NCI-H1105 (cell line): ENCODE measurements at places on chromosomes 1 and 21.
A peak's percentile ranks its signal among the peaks of the same experiment; 100 is the strongest.

DNA sequence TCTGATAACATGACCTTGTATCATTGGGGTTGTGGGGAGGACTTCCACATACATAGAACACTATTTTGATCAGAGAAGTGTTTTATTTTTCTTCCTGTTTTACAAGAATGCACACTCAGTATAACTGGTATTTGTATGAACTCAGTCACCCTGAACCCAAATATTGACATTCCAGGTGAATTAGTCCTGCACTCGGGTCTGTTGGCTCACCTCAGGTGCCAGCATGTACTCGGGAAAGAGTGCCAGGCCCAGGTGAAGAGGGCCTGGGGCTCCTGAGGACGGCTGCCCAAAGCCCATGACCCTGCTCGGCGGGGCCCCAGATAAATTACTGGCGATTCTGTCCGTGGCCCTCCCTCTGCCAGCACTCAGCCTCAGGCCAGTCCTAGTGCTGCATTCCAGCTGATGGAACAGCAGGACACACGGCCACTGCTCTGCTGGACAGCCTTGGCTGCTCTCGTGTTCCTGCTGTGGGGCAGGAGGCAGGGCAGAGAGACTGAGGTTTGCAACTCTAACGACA, 75.4 kb upstream of the TMPRSS2 start:
- no peak for DNase-seq

- no peak for DNase-seq
Observed at GRCh38 chr1:198118134-198118533, 38.7 kb upstream of the NEK7 start.

DNA sequence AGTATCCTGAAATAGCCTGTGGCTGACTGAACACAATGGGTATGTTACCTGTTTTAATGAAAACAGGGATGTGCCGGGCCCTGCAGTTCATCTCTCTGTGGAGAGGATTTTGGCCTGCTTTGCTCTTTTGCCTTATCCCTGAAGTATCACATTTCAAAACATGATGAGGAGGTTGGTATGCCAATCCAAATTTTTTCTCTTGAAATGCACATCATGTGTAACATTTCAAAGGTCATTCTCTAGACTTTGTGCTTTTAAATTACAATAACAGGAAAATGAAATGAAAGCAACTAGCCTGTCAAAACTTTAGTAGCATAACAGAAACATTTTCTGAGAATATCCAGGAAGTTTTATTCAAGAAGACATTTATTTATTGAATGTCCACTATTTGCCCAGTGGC, 118.9 kb downstream of the SLC44A5 start:
- no peak for DNase-seq

DNA sequence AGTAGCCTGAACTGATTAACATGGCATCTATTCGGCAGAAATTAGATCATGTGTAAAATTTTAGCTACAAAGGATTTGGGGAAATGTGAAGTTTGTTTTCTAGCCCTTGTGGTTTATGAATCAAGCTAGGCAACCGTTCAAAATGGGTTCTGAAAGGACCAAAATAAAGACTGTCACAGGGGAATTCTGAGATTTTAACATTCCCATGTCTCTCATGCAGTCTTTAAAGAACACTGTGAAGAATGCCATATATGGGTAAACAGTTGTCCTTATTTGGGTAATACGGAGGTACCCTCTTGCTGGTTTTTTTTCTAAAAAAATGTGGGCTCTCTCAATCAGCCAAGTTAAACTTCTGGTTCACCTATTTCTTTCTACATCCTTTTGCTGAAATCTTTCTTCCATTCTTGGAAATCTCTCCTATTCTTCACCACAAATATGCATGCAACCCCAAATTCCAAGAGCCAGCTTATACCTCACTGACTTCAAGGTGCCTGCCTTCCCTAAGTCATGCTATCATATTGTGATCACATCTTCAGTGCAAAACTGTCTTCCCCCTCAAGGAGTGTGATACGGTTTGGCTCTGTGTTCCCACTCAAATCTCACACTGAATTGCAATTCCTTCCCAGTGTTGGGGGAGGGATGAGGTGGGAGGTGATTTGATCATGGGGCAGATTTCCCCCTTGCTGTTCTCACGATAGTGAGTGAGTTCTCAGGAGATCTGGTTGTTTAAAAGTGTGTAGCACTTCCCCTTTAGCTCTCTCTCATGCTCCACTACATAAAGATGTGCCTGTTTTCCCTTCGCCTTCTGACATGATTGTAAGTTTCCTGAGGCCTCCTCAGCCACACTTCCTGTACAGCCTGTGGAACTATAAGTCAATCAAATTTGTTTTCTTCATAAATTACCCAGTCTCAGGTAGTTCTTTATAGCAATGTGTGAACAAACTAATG, 308.7 kb downstream of the TTLL7 start:
- DNase-seq: no peak

GRCh38 chr1:51264451-51264850, 28.4 kb downstream of the RNF11 start:
- DNase-seq: no peak

- no peak for DNase-seq
Observed at GRCh38 chr1:209924390-209924789, 13.6 kb upstream of the SYT14 start.

DNA sequence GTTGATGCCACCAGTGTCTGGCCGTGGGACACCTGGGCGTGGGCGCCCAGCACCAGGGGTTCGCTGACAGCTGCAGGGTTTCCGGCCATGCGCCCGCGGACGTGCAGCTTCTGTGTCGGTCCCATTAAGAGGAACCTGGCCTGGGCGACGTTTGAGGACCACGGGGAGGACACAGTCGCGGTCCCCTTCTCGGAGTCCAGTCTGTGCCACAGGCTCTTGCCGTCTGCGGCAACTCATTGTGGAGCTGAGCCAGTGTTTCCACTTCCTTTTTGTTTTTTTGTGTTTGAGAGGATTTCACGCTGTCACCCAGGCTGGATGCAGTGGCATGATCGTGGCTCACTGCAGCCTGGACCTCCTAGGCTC, 1.6 kb upstream of the C1orf159 start:
- no peak for DNase-seq

DNA sequence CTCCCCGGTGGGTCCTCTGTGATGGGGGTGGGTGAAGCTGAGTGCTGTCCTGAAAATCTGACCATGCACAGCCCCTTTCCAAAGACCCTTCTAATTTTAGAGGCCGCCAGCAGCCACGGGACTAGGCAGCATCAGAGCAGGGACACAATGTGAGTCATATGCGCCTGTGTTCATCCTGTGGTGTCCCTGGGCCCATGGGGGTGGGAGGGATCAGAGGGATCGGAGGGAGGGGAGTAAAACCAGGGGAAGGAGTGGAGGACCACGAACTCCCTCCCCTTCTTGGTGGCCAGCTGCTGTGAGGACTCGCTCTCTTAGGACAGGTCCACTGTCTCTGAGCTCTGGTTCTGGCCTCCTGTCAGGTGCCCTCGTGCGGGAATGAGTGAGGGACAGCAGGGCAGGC, 61.5 kb downstream of the ADARB1 start:
- no peak for DNase-seq

DNA sequence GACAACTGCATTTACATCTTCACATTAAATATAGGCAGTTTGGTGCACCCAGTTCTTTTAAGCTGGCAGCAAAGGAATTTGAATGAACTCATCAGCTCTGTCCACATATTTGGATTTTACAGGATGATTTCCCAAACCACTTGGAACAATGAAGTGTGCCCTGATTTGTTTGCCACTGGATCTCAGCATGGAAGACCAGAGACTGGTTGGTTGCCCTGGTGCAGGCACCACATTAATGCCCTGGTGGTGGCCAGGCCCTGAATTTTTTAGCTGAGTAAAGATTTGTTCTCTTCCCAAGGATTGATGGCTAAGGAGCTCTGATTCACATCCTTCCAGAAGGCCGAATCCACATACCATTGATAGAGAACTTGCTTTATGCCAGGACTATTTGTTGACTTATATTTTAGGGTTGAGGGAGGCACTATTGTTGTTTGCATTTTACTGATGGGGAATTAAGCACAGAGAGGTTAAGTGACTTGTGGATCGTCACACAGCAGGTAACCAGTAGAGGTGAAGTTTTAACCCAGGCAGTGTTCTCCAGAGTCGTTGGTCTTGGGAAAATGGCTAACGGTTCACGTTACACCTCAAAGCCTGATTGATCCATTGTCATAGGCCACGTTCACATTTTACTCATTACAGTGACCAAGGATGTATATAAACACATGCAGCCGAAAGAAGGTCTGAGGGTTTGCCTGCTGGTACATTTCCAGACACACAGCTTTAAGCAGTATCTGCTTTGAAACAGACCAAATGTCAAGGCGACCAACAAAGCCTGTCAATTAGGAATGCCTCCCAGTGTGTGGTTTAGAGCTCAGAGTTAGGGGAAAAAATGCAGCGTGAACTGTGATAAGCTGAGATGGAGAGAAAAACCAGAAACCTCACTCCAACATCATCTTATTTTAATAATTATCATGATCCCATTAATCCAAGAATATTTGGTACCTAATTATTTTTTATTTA, 50.7 kb downstream of the KAZN start:
- DNase-seq: no peak

- DNase-seq: no peak
Observed at GRCh38 chr1:173268786-173269277, 61.7 kb upstream of the TNFSF4 start.

- DNase-seq: no peak
Observed at GRCh38 chr1:97869441-97869840, 51.4 kb downstream of the DPYD start.

- no peak for DNase-seq
Observed at GRCh38 chr1:30788580-30789387, 31.2 kb upstream of the LAPTM5 start.

DNA sequence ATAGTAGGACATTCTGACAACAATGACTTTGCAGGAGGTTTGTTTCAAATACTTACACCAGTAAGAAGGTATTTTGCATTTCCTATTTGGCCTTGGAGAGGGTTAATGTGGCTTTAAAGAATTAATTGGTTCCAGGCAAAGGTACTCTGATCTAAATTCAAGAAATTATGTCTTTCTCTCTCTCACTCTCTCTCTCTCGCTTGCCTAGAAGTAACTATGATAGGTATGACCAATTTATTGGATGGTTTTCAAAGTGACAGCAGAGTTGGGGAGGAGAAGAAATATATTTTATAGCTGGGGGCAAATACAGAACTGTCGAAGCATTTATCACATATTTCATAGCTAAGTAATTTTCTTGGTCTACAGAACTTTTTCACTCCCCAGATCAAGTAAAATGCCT, 116.0 kb downstream of the ATP6V1G3 start:
- no peak for DNase-seq

DNA sequence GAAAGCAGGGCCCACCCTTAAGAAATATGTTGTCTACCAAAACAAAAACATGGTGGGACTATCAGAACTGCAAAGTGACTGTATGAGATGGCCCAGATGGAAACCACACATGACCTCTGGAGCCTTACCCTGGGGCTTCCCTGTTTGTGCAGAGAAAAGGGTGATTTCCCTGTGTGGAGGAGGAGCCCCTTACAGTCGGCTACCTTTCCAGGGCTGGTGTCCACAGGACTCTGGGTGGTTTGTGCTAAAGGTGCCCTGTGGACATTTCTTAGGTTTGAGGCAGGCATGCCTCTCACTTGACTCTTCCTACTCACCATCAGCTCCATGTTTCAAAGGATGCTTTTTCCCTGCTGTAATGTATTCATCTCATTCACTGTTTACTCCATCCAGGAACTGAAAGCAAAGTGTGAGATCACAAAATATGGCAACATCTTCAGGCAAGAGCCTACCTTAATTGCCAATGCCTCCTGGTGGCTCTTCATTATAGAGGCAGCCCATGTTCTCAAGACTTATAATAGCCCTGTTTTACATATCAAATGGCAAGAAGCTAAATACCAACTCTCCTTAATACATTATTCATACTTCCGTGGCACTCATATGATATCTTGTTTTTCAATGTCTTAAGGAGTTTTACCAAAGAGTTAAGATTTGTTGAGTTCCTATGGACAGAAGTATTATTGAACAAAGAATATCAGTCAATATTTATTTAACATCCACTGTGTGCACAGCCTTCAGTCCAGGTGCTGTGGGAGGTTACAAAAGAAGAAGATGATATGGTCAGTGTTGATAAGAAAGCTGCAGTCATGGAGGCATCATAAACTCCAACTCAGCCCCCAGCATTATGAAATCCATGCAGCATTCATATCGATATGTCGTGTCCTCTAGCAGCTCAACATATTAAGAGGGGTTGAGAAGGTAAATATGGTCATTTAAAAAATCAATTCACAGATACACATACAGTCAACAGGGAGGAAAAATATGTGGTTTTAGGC, 15.5 kb upstream of the TFF3 start:
- no peak for DNase-seq

DNA sequence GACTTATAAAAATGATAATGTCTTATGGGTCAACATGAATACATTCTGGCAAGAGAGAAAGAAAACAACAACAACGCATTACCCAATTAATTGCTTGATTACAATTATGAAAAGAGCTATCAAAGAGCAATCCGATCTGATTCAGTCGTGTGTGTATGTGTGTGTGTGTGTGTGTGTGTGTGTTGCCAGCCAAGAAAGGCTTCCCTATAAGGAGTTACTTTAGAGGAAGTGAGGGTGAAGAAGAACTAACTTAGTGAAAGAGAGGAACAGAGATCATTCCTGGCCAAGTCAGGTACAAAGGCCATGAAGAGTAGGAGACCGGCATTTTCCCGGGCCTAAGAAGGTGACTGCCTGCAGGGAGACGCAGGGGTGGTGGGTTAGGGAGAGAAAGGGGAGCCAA, 9.4 kb downstream of the TMEM35B start:
- DNase-seq: no peak

DNA sequence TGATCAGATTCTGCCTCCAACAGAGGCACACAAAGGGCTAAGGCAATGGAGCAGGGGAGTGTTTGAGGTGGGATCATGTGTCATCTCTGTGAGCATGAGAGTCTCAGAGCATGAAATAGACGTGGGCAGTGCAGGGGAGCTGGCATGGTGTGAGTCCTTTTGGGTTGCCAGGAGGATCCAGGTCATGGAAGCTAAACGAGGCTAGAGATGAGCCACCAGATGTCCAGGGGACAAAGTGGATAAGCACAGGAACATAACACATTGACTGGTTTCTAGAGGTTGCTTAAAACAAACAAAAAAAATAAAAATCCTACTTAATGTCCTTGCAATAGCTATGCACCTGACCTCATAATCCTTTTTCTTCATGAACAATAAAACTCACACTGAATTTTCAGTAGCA, 254.8 kb upstream of the GREM2 start:
- no peak for DNase-seq

GRCh38 chr1:152052606-152053005, 15.8 kb upstream of the S100A11 start:
- DNase-seq: peak; percentile 79

- no peak for DNase-seq
Observed at GRCh38 chr1:88890791-88891317, 513 bp downstream of the GTF2B start.

GRCh38 chr1:23616292-23616824, 57.1 kb upstream of the ID3 start:
- DNase-seq: no peak

DNA sequence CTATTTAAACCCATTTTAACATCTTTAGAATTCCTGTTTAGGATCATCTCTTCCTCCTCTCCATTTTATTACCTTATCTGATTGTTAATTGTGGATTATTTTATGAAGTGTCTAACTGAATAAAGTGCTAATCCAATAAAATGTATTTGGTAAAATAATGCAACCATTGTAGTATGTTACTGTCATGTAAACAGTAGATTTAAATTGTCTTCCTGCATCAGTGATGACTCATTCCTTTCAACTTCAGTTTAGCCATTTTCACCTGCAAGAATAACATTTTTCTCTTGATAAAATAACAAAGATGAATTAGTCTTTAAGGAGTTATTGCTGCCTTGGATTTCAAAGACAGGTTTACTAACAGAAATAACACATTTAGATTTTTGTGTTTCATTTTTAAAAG, 5.4 kb downstream of the PPP2R5A start:
- no peak for DNase-seq

GRCh38 chr1:27602462-27603308, 1.3 kb downstream of the AHDC1 start:
- DNase-seq: peak; percentile 41
